ENCODE measurements at places on chromosomes 7 and 10. TPM values are rescaled to one million over a fixed set of nuclear protein-coding genes. Genes with fewer than 3 reads are reported as not detected.

RHOBTB1 gene
- 10.5 TPM for total RNA-seq

PTEN gene
- total RNA-seq = 163 TPM

SLC18A3 gene
- not detected for total RNA-seq

CNPY1 gene
- not detected for total RNA-seq

PLXDC2 gene
- 44.6 TPM for total RNA-seq

NPY4R2 gene
- not detected for total RNA-seq

DNA sequence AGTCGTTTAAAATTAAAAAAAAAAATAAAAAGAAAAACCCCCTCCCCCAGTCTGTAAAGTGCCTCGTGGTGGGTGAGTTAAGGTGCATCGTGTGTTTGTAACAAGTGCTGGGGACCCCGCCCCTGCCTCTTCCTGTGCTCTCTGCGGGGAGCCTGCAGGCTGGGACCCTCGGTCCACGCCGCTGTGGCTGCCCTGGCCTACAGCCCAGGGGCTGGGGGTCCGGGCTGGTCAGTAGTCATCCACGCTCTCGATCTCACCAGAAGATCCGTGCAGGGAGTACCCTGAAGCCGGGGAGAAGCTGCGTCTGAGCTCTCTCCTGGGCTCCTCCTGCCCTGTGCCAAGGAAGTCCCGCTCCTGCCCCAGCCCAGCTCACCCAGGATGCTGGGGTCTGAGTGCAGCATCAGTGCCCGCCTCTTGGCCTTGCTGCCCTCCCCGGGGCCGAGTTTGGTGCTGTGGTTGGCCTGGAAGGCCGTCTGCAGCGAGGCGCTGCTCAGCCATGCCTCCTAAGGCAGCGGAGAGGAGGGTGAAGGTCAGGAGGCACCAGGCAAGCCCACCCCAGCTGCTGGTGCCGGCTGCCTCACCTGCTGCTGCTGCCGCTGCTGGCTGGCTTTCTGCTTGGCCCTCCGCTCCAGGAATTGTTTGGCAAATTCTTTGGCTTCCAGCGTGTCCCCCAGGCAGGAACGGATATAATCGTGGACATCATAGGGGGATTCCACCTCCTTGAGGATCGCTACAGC, 8.1 kb downstream of the GNB2 start:
- no peak for DNase-seq

DNA sequence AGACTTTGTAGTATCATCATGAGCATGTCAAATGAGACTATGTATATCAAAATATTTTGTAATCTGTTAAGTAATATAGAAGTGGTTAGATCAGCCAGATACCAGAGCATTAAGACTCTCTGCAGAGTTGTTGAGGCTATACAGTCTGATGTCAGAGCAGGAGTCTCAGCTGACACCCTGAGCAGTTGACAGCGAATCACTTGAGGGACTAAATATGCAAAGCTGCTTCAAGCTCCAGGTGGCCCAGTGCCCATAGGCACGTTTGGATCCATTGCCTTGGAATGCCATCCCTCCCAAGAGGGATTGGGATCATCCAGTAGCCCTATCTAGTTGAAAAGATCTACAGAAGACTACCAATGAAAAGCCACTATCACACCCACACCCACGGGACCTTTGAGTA, 210.2 kb downstream of the TAX1BP1 start:
- no peak for DNase-seq

DNA sequence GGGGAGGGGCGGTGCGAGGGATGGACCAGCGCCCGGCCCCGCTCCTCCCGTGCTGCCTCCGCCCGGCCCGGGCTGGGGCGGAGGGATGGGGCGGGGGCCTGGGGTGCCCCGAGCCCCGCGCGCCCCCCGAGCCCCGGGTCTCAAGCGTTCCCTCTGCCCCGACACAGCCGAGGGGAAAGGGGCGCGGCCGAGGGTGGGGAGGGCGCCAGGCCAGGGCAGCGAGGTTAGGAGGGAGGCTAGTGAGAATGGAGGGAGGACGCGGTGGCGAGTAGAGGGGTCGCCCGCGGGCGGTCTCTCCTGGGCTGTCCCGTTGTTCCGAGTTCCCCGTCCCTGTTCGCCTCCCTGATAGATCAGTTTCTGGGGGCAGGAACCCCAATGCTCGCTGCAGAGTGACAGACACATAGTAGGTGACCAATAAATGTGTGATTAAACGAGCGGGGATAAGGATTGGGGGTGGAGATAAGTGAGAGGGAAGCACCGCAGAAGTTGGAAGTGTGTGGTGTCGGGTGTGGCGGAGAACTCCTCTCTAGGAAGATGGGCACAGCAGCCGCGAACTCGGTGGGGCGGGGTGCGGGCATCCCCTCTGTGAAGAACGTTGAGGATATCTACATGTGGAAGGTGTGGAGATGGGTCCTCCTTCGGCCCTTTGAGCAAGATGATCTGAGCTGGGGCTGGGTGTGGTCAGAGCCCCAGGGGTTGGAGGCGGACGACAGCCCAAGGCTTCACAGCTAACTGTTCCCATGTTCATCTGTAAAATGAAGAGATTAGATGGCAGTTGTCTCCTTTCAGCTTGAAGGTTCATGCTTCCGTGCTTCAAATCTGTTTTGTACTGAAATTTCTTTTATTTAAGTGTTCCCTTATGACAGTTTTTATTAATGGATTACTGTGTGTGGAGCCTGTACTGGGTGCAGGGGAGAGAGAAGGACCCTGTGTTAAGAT, 580 bp downstream of the ZNF775 start:
- no peak for DNase-seq

DNA sequence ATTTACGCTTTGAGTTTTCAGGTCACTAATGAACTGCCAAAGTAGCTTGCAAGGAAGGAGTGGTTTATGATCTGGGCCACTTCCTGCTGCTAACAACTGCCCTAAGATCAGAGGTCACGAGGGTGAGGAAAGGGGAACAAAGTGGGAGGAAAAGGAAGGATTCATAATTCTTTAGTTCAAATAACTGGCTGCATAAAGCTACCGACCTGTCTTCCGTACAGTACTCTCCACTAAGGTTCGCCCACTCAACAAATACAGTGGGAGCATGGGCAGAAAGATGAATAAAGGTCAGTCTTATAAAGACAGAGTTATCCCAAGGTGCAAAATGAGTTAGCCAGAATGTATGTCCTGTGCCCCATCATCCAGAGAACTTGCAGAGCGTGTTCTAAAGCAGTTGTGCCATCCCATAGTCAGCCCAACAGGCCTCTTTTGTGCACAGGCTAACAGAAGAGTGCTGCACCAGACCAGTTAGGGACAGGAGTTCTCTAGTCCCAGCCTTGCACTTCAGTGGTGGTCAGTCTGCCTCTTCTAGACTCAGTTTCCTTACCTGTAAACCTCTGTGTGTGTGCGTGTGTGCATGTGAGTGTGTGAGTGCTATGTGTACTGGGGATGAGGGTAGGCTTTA, 65.9 kb downstream of the CREB3L2 start:
- no peak for DNase-seq

GRCh38 chr10:112584276-112584675, 137.3 kb downstream of the VTI1A start:
- no peak for DNase-seq

DNA sequence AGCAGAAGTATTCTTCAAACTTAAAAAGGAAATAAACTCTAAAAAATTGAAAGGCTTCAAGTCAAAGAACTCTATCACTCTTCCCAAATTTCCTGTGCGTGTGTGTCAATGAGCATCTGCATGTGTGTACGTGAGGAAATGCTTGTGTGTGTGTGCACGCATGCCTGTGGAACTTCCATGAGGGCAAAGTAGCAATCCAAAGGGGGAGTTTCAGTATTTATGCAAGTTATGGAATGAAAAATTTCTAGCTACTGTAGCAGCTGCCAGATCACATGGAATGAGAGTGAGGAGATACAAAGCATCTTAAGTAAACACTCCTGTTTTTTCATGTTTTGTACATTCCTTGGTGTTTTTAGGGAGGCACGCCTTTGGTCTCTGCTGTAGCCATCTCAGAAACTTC, 152.6 kb downstream of the RAPGEF5 start:
- DNase-seq = no peak

- no peak for DNase-seq
Observed at GRCh38 chr7:79406371-79406770, 47.1 kb downstream of the MAGI2 start.

- DNase-seq = no peak
Observed at GRCh38 chr10:72981882-72982529, 27.4 kb upstream of the PLA2G12B start.

DNA sequence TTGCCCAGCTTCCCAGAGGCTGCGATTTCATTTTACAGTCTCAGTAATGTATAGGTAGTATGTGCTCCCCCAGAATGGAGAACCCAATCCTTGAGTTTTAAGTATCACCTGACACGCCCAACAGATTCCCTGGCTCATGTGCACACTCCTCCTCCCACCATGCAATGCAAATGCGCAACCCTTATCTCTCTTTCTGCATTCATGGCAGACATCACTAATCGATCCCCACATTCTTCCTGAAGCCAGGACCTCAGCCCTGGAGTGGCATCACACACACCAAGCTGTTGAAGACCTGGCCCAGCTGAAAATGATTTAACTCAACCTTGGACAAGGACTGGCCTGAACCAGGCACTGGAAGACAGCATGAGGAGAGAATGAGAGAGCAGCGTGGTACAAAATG, 68.4 kb downstream of the ZRANB1 start:
- DNase-seq = no peak

DNA sequence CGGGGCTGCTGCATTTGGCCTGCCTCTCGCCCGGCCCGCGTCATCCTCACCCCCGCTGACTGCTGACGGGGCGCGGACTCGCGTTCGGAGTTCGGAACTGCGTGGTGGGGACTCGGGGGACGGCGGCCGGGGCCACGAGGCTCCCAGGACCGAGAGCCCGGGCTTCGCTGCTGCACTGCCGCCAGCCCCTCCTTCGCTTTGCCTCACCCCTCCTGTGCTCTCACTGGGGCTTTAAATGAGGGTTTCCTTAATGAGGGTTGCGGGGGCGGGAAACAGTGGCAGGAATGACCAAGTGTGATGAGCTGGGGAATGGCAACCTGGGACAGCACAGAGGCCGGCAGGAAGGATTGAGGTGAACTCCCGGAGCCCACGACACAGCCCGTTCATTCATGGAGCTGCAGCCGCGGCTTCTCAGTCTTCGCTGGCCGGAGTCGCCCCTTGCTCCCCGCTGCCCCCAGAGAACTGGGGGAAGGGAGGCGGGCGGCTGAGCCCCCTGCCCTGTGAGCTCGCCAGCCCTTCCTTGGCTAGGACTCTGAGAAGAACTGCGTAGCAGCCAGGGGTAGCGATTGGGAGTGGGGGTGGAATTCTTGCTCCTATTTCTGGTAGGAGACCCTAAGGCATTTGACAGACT, 1.5 kb upstream of the LRRC4 start:
- DNase-seq = no peak

- no peak for DNase-seq
Observed at GRCh38 chr10:86391236-86391840, 24.7 kb upstream of the GRID1 start.

DNA sequence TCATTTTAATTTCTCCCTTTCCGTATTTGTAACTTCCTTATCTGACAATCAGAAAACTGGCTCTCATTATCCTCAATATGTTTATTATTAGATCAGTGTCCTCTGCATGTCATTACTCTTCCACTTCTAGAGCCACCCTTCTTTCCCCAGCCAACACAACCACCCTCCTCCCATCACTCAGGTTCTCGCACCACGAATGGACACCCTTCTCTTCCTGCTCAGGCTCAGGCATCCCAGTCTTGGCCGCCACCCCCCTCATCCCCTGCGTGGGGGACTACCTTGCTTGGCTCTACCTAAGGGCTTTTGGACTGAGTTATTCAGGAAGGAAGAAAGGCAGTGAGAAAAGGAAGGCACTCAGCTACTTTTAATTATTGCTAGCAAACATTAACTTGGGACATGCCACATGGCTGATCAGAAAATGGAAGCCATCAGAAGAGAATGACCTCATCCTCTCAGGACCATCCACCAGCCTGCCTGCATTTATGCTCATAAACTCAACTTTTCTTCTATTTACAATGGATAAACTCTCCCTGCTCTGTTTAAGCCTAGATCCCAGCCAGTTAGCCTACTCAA, 199.9 kb upstream of the PLXNA4 start:
- no peak for DNase-seq

- no peak for DNase-seq
Observed at GRCh38 chr7:4085937-4086691, 596.0 kb upstream of the FOXK1 start.

GRCh38 chr10:71390921-71391690, 5.6 kb upstream of the CDH23 start:
- no peak for DNase-seq

GRCh38 chr7:4739528-4739992, 35.9 kb upstream of the AP5Z1 start:
- DNase-seq = peak; percentile 51

DNA sequence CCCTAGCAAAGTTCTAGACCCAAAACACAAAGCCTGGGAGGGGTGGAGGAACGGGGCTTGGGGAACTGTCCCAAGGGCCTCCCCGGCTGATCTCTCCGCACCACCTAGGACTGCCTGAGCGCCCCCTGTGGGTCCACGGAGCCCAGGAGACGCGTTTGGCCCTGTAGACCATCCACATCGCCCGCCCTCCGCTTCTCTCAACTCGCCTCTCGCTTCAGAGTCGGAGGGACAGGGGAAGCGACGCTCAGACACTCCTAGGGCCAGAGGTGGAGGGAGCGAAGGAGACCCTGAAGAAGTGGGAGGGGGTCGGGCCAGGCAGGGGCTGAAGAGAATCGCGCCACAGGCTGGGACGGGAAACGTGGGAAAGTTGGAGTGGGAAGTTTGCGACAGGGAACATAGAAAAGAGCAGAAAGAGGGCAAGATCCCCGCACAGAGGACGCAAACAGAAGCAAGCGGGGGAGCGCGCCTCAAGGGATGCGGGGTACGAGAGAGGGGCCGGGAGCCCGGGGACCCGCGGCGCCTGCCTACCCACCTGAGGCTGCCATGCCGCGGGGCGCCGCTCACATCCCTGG, 378 bp downstream of the PIK3AP1 start:
- DNase-seq = peak; percentile 64

GRCh38 chr7:138545123-138545522, 85.1 kb downstream of the TRIM24 start:
- no peak for DNase-seq

DNA sequence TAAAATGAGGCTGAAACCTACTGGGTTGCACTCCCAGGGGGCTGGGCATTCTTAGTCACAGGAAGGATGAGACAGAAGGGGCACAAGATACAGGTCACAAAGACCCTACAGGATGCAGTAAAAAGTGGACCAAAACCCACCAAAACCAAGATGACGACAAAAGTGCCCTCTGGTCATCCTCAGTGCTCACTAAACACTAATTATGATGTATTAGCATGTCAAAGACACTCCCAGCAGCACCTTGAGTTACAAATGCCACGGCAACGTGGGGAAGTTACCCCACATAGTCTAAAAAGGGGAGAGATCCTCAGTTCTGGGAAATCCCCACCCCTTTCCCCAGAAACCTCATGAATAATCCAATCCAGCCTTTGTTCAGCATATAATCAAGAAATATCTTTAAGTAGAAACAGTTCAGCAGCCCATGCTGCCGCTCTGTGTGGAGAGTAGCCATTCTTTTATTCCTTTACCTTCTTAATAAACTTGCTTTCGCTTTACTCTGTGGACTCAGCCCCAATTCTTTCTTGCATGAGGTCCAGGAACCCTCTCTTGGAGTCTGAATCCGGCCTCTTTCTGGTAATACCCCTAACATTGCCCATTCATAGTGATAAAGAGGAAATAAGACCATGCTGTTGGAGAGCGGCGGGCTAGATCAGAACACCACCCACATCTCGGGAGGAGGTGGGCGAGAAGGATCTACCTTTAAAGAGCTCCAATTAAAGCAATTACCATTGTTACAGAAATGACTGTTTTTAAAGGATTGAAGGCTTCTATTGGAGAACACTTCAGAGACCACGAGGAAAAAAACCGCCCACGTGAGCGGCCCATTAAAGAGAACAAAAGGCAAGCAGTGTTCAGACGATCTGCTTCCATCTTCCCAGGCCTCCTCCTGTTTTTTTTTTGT, 170.9 kb downstream of the USP6NL start:
- DNase-seq = no peak

GRCh38 chr10:113285305-113285704, 267.5 kb upstream of the HABP2 start:
- no peak for DNase-seq

All from thyroid gland (tissue), 4 donors.